ENCODE measurements at places on chromosomes 4 and X.
A peak's percentile ranks its signal among the peaks of the same experiment; 100 is the strongest.

- H3K27me3 ChIP-seq: no peaks in the 10 kb centered on the region
- no peaks in the 10 kb centered on the region for H3K36me3 ChIP-seq
- peaks cover 11% of the 10 kb centered on the region for H3K4me1 ChIP-seq
- DNase-seq: no peak
Measured at GRCh38 chr4:143407888-143408287, 71.2 kb downstream of the GAB1 start.

- H3K27me3 ChIP-seq: no peaks in the 10 kb centered on the region
- no peaks in the 10 kb centered on the region for H3K4me1 ChIP-seq
- DNase-seq: no peak
- no peak overlapping the region for H3K4me3 ChIP-seq
- peaks cover 3% of the 10 kb centered on the region for H3K36me3 ChIP-seq
Measured at GRCh38 chrX:24732766-24733500, 39.2 kb downstream of the POLA1 start.

DNA sequence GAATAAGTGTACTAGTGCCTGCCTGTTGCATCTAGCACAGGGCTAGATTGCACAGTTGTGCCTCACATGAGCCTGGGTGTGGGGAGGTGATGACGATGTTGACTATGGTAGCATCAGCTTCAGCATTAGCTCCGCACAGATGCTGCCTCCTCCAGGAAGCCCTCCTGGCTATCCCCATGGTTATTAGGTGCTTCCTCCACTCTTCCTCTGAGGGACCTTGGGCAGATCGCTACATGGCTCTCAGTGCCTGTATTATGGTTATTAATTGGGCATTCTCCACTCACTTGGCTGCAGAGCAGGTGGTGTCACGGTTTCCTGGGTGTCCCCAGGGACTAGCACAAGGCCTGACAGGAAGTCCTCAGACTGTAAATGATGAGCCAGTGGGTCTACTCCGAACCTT is 325.6 kb downstream of the ARHGAP10 start:
- no peak overlapping the region for H3K4me3 ChIP-seq
- no peak for DNase-seq
- H3K27me3 ChIP-seq: no peaks in the 10 kb centered on the region
- no peaks in the 10 kb centered on the region for H3K4me1 ChIP-seq
- no peaks in the 10 kb centered on the region for H3K36me3 ChIP-seq

DNA sequence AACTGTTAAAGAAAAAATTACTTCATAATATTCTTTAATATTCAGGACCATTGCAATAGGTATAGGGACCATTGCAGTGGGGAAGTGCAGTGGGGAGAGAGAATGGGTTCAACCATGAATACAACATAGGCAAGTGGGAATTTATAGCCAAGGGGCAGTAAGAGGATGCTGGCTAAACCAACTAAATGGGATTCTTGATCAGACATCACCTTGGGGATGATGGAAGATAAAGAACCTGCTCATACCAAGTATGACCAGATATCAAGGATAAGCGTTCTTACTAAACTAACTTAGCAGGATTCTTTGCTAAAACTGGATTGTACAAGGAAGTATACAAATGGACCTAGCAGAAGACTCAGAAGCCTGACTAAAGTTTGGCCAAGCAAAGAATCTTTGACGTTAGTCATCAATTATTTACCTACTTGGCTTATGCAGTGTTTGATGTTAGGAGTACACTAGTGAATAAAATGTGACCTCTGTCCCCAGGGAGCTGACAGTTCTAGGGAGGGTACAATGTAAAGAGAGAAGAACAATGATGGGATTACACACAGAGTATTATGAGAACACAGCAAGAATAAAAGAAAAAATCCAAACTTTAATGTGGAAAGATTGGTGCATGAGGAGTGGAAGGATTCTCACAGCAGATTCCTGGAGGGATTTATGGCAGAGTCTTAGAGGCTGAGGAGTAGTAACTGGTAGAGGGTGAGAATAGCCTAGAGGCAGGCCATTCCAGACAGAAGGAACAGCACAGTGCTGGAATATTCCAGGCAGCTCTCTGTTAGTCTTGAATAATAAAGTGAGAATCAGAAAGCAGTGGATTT is 54.7 kb upstream of the MYOZ2 start:
- H3K27ac ChIP-seq: no peak overlapping the region
- no peak overlapping the region for H3K4me3 ChIP-seq
- no peak for DNase-seq

GRCh38 chr4:143417679-143418403 is 81.2 kb downstream of the GAB1 start:
- no peaks in the 10 kb centered on the region for H3K27me3 ChIP-seq
- H3K27ac ChIP-seq: no peak overlapping the region
- no peaks in the 10 kb centered on the region for H3K36me3 ChIP-seq
- no peaks in the 10 kb centered on the region for H3K4me1 ChIP-seq
- no peak for DNase-seq

- DNase-seq: peak; percentile 45
- no peak overlapping the region for H3K27ac ChIP-seq
- peaks cover 36% of the 10 kb centered on the region for H3K4me1 ChIP-seq
- 0 out of 2 replicates have a peak, but pooled peaks cover 2% of the 10 kb centered on the region for H3K36me3 ChIP-seq
Measured at GRCh38 chrX:40095583-40096394, 2.0 kb downstream of the BCOR start.

- H3K27me3 ChIP-seq: no peaks in the 10 kb centered on the region
- no peaks in the 10 kb centered on the region for H3K4me1 ChIP-seq
- H3K4me3 ChIP-seq: no peak overlapping the region
Measured at GRCh38 chrX:16472345-16472744, 177.6 kb upstream of the S100G start.

DNA sequence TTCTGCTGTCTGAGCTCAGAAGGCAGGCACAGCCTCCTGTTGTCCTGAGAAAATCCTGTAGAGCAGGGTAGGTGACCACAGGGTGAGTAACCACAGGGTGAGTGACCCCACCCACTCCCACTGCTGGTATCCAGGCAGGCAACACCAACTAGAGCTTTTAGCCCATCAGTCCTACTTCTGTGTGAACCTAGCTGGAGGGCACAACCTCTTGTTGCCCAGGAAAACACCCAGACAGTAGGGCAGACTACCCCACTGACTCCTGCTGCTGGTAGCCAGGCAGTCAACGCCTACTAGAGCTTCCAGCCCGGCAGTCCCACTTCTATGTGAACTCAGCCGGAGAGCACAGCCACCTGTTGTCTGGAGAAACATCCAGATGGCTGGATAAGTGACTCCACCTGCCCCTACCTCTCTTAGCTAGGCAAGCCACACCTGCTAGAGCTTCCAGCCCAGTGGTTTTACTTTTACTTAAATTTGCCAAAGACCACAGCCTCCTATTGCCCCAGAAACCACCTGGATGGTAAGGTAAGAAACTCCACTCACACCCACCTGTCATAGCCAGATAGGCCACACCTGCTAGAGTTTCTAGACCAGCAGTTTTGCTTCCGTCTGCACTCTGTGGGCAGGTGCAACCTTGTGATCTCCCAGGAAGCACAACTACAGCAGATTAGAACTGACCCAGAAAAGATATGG is 371.6 kb downstream of the INPP4B start:
- no peak overlapping the region for H3K4me3 ChIP-seq
- H3K27me3 ChIP-seq: no peaks in the 10 kb centered on the region
- no peak for DNase-seq
- no peaks in the 10 kb centered on the region for H3K36me3 ChIP-seq

DNA sequence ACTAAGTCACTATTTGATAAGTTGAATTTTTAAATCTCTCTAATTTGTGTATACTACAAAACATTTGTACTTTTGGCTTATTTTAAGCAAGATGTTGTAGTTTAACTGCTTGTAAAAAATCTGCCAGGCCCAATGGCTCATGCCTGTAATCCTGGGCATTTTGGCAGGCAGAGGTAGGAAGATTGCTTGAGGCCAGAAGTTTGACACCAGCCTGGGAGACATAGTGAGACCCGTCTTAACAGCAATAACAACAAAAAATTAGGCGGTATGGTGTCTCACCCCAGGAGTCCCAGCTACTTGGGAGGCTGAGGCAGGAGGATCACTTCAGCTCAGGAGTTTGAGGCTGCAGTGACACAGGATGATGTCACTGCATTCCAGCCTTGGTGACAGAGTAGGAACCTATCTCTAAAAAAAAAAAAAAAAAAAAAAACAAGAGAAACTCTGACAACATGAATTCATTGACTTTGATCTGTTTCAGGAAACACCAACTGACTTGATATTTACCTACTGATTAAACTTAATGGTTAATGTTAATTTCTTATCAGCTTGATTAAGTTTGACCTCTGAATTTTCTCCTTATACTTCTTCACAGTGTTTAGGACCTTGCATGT is 8.9 kb downstream of the FHIP1A start:
- DNase-seq: no peak
- H3K27me3 ChIP-seq: no peaks in the 10 kb centered on the region
- peaks cover 34% of the 10 kb centered on the region for H3K4me1 ChIP-seq
- no peaks in the 10 kb centered on the region for H3K36me3 ChIP-seq
- peak overlapping the region; percentile 47 for H3K27ac ChIP-seq

- no peaks in the 10 kb centered on the region for H3K4me1 ChIP-seq
- DNase-seq: no peak
- no peak overlapping the region for H3K27ac ChIP-seq
- no peak overlapping the region for H3K4me3 ChIP-seq
- H3K36me3 ChIP-seq: no peaks in the 10 kb centered on the region
- H3K27me3 ChIP-seq: no peaks in the 10 kb centered on the region
Measured at GRCh38 chr4:5096261-5096660, 45.0 kb downstream of the STK32B start.

GRCh38 chr4:80362578-80363181 is 27.1 kb downstream of the CFAP299 start:
- no peak overlapping the region for H3K27ac ChIP-seq
- no peaks in the 10 kb centered on the region for H3K4me1 ChIP-seq
- no peaks in the 10 kb centered on the region for H3K36me3 ChIP-seq
- no peaks in the 10 kb centered on the region for H3K27me3 ChIP-seq

DNA sequence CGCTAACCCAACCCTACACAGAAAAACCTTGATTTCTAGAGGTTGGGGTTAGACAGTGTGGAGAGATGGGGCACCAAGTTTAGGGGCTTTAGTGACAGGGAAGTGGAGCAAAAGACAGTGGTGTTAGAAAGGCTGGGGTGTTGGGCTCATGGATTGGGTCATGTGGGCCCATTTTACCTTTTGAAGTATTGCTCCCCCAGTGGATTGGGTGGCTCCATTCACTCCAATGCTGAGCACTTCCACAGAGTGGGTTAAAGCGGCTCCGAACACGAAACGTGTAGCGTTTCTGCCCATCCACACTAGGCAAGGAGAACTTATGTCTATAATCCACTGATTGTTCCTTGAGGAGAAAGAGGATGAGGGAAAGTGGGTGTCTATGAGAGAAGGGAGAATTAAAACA is 2.3 kb downstream of the IL2RG start:
- H3K27ac ChIP-seq: no peak overlapping the region
- H3K4me3 ChIP-seq: no peak overlapping the region
- no peaks in the 10 kb centered on the region for H3K36me3 ChIP-seq

- no peaks in the 10 kb centered on the region for H3K36me3 ChIP-seq
- no peak overlapping the region for H3K4me3 ChIP-seq
- H3K27ac ChIP-seq: no peak overlapping the region
- H3K4me1 ChIP-seq: no peaks in the 10 kb centered on the region
Measured at GRCh38 chr4:92421920-92422319, 118.2 kb downstream of the GRID2 start.

DNA sequence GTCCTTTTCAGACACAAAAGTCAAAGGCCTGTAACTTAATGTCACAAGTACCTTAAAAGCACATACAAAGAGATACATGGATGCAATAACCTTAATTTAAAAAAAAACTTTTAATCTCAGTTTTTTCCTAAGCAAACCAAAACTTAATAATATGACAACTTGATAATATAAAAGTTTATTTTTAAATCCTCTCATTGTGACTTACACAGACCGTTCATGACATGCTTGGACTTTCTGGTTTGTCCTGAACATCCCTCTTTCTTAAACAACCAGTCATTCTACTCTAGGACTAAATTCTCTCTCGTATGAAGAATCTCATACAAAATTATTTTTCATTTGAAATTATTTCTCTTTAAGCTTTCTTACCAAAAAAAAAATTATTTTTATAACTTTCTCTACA is 43.1 kb upstream of the CYP2U1 start:
- H3K4me1 ChIP-seq: no peaks in the 10 kb centered on the region
- no peaks in the 10 kb centered on the region for H3K27me3 ChIP-seq
- no peak overlapping the region for H3K27ac ChIP-seq
- no peak for DNase-seq
- H3K36me3 ChIP-seq: no peaks in the 10 kb centered on the region
- H3K4me3 ChIP-seq: no peak overlapping the region

DNA sequence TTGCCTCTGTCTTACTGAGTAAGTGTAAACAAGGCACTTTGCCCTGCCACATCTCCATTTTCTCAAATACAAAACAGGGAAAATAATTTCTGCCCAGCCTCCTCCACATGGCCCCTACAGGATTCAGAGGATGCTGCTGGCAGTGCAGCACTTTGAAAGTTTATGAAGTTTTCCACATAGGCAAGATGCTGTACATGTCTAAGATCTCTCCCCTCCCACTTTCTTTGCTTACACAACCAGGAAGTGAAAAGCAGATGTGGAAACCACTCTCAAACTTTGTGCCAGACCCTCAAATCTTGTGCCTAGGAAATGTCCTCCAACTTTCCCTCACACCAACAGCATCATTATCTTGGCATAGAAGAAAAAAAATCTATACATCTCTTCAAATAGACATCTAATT is 257.0 kb upstream of the LDB2 start:
- H3K4me1 ChIP-seq: no peaks in the 10 kb centered on the region
- no peak overlapping the region for H3K4me3 ChIP-seq
- no peak overlapping the region for H3K27ac ChIP-seq
- DNase-seq: no peak
- H3K36me3 ChIP-seq: no peaks in the 10 kb centered on the region

DNA sequence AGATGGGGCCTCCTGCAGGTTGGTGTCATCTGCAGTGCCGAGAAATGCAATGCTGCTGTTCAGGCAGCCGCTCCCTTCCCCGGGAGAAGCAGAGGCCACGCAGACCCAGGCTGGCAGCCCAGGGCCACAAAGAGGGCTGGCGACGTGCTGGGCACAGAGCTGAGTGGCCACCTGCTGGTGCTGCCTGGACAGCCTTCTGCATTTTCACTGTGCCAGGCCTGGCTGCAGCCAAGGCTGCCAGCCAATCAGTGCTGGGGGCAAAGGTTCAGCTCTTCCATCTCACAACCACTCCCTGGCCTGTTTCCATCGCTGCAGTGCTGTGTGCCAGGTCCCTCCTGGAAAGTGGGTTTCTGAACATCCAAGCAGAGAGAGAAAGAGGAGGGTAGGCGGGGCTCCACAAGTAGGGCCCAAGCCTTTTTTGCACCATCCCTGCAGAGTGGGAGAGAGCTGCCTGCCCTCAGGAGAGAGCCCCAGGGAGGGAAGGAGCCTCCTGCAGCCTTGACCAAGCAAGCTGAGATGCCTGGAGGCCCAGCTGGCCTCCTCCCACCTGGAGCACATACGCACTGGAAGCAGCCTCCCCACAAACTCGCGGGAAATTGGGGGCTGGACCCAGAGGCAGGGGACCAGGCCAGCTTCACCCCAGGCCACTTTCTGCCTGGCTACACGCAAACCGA is 20.1 kb downstream of the ADRA2C start:
- no peak overlapping the region for H3K27ac ChIP-seq
- no peaks in the 10 kb centered on the region for H3K4me1 ChIP-seq
- peaks cover 3% of the 10 kb centered on the region for H3K27me3 ChIP-seq
- no peak for DNase-seq
- H3K36me3 ChIP-seq: no peaks in the 10 kb centered on the region
- H3K4me3 ChIP-seq: no peak overlapping the region

- H3K27ac ChIP-seq: no peak overlapping the region
- DNase-seq: no peak
- H3K27me3 ChIP-seq: no peaks in the 10 kb centered on the region
- no peak overlapping the region for H3K4me3 ChIP-seq
Measured at GRCh38 chr4:87498446-87498900, 30.7 kb downstream of the SPARCL1 start.

GRCh38 chrX:136041254-136041812 is 56.1 kb downstream of the SLC9A6 start:
- H3K27ac ChIP-seq: no peak overlapping the region
- no peaks in the 10 kb centered on the region for H3K27me3 ChIP-seq
- no peak overlapping the region for H3K4me3 ChIP-seq
- H3K4me1 ChIP-seq: peaks cover 10% of the 10 kb centered on the region
- DNase-seq: no peak
- H3K36me3 ChIP-seq: no peaks in the 10 kb centered on the region

Measured in SJSA1 (cell line).